ENCODE measurements at places on chromosomes 7 and 10. TPM values are rescaled to one million over a fixed set of nuclear protein-coding genes. Genes with fewer than 3 reads are reported as not detected.

DNA sequence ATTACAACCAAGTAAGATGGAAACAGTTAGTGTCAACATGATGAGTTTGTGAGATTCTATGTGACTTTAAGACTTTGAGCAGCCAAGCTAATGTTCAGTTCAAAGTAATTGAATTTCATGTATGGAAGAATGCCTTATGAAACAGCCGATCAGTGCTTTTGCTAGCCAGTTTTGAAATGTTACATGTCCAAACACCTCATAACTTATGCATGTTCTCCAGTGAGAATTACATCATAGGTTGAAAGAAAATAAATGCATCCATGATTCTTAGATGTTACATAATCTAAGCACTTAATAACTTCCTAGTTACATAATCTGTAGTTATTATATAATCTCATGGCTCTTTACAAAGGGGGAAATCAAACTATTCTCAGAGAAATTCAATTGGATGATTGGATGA is 211.3 kb downstream of the BICC1 start:
- no peak for DNase-seq

DNA sequence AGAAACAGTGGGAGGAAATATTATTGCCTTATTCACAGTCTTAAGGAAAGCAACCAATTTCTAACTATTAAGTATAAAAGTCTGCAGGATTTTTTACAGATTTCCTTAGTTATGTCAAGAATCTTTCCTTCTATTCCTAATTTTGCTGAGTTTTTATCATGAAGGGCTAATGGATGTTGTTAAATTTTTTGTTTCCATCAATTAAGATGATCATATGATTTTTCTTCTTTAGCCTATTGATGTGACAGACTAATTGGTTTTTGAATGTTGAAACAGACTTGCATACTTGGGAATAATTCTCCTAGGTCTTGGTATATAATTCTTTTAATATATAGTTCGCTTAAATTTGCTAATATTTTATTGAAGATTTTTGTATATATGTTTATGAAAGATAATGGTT is 569.1 kb upstream of the KCND2 start:
- no peak for DNase-seq

GRCh38 chr7:143205560-143206293 is 16.1 kb upstream of the TAS2R40 start:
- peak; percentile 27 for DNase-seq

DNA sequence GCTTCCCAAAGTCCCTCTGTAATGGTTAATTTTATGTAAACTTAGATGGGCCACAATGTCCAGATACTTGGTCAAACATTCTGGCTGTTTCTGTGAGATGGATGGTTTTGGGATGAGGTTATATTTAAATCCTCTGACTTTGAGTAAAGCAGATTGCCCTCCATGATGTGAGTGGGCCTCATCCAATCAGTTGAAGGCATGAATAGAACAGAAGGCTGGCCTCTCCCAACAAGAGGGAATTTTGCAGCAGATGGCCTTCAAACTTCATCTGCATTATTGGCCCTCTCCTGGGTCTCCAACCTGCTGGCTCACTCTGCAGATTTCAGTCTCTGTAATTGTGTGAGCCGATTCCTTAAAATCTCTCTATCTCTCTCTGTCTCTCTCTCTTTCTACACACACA is 362.3 kb downstream of the GRID1 start:
- no peak for DNase-seq

GRCh38 chr10:64093946-64094535 is 572.8 kb downstream of the REEP3 start:
- DNase-seq: no peak

GRCh38 chr7:21730399-21730798 is 187.6 kb downstream of the DNAH11 start:
- no peak for DNase-seq

- no peak for DNase-seq
Observed at GRCh38 chr10:129927351-129928120, 36.5 kb downstream of the EBF3 start.

GRCh38 chr10:94156453-94156852 is 162.7 kb downstream of the PLCE1 start:
- no peak for DNase-seq

GRCh38 chr10:30413996-30414576 is 19.9 kb upstream of the MAP3K8 start:
- DNase-seq: peak; percentile 26

DNA sequence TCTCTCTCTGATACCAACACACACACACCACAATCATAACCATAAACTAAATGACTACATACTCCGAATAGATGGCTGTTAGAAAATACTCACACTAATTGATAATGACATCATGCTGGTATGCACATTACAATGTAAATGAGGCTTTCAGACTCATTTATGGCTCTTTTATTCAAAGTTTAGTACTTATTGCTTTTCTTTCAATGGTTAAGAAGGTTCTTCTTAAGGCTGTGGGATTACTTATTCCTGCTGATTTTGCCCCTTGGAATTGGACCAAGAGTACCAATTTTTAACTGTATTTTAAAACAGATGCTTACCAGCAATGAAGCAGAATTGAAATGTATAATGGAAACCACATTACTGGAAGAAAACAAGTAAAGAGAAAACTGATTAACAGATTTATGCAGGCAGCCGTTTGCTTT is 20.6 kb upstream of the CABCOCO1 start:
- DNase-seq: no peak

DNA sequence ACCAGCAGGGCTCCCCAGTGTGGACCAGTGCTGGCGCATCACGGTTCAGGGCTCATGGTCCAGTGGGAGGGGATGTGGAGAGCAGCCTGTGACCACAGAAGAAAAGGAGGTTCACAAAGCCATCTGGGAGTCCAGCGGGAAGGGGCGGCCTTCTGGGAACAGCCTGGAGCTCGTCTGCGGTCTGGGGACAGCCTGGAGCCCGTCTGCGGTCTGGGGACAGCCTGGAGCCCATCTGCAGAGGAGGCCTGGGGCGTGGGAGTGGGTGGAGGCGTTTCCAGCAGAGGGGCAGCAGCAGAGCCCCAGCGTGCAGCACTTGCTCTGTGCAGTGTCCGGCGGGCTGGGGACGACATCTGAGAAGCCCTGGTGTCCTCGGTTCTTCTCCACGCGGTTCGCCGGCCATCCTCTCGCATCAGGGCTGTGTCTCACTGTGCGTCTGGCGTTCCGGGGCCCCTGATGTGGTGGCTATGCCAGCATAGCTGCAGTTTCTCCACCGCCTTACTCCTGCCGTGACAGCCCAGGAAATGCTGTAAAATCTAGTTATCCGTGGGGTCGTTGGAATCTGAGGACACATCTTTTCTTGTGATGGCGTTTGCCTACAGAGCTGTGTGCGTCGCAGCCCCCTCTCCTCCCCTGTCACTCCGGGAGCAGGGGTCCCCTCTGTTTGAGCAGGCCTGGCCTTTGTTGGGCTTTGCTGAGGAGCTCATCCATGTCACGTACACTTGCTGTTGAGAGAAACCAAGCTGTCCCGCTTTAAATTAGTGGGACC is 104.6 kb downstream of the INPP5A start:
- DNase-seq: no peak

- DNase-seq: no peak
Observed at GRCh38 chr7:22196429-22196828, 160.5 kb downstream of the RAPGEF5 start.

DNA sequence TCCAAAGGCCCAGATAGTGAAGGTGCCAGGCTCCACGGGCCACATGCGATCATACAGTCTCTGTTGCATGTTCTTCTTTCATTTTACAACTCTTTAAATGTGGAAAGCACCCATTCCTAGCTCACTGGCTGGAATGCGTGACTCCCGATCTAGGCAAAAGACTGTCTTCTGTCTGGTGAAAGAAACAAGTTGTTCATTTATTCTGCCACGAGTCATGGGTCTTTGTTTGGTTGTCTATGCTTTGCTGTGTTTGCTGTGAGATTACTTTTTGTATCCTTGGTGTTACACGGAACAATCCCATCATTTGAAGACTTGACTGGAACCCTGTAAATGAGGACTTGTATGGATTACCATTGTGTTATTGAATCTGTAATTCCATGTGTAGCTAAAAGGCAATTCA is 41.9 kb downstream of the NPVF start:
- DNase-seq: no peak

The TCAF2 gene
- total RNA-seq: 14.1 TPM

The GBX1 gene
- not detected for total RNA-seq

The SUPV3L1 gene
- total RNA-seq: 63.2 TPM

Data from naive thymus-derived CD4-positive, alpha-beta T cell (primary cell).